ENCODE measurements at places on chromosomes 11 and 22.

DNA sequence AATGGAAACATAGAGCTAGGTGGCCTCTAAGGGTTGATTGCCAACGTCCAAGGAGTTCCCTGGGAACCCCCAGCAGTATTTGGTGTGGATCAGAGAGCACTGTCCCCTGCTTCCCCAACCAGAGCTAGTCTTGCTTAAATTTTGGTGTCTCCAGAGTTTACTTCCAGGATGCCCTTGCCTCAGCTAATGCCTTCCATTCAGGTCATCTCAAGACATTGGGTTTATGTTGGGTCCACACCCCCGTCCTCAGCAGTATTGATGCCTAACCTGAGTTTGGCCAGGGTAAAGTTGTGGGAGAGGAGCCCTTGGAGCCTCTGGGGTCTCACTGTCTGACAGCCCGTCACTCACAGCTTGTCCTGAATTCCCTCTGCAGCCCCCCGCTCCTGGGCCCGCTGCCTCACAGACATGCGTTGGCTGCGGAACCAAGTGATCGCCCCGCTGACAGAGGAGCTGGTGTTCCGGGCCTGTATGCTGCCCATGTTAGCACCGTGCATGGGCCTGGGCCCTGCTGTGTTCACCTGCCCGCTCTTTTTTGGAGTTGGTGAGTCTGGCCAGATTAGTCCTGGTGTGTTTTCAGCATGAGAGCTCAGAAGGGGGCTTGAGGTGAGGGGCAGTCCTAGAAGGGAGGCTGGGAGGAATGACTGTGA lies 1.4 kb downstream of the RCE1 start:
- no peak for DNase-seq

GRCh38 chr11:61487342-61488025 lies 21.1 kb upstream of the LRRC10B start:
- DNase-seq: no peak

- DNase-seq: no peak
Measured at GRCh38 chr22:27982106-27982505, 63.0 kb upstream of the PITPNB start.

DNA sequence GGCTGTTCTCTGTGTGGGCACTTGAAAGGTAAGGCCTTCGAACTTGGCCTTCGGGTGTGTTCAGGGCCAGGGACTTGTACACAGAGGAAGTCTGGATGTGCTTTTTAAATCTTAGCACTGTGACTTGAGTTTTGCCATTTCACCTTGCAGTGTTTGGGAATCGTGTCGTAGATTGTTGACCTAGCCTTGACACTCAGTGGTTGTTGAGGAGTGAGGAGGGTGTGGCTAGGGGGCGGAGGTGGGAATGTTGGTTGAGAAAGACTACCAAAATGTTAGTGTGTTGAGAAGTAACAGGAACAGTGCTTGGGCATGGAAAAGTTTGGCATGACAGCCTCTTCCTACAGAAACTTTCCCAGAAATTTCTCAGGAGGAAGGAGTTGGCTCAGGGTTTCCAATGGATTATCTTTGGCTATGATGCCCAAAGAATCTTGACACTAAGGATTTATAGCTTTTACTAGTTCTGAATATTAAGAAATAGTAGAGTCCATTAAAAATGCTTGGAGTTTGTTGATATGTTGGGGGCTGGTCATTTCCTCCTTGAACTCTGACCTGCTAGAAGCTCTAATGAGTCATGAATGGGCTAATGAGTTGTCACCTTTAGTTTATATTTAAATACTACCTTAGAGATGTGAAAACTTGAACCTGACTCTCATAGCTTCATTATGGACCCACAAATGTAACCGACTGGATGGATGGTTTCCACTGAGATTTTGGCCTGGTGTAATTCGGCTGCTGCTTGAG lies 40.6 kb downstream of the BARX2 start:
- no peak for DNase-seq

DNA sequence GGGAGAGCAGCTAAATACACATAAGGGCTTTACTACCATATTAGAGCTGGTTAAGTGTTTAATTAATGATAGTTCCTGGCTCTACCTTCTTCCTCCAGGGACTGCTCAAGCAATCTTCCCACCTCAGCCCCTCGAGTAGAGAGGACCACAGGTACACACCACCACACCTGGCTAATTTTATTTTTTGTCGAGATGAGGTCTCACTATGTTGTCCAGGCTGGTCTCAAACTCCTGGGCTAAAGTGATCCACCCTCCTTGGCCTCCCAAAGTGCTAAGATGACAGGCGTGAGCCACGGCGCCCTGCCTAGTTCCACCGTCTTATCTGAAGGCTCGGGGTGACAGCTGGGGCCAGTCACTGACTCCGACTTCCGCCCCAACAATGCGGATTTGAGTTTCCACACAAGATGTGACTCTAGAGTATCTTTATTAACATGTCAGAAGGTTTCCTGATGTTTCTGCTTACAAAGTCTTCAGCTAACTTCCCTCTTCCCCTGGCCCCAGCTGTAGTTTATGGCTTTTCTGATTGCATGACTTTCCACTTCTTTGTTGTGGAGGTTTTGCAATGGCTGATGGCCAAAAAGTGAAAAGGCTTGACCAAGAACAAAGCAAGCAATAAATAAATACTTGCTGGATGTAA lies 16.8 kb downstream of the TPST2 start:
- DNase-seq: no peak

- DNase-seq: no peak
Measured at GRCh38 chr11:44162662-44163061, 67.2 kb downstream of the EXT2 start.

DNA sequence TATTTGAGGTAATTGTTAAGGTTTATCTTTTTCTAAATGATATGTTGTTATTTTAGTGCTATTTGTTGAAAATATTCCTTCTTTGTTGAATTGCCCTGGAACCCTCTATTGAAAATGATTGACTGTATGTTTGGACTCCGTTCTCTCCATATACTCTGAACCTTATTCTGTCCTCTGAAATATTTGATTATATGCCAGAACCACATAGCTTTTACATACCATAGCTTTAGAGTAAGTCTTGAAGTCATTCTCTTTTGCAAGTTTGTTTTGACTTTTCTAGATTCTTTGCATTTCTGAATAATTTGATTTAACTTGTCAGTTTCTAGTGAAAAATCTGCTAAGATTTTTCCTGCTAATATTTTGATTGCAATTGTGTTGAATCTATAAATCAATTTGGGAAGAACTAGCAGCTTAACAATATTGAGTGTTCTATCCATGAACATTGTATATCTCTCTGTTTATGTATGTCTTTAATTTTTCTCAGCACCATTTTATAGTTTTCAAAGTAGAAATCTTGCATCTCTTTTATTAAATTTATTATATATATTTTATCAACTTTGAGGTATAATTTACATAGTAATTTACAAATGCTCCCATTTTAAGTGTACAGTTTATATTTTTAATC lies 51.7 kb upstream of the PITPNB start:
- DNase-seq: no peak

GRCh38 chr11:117918366-117919255 lies 10.6 kb downstream of the TMPRSS13 start:
- DNase-seq: no peak

DNA sequence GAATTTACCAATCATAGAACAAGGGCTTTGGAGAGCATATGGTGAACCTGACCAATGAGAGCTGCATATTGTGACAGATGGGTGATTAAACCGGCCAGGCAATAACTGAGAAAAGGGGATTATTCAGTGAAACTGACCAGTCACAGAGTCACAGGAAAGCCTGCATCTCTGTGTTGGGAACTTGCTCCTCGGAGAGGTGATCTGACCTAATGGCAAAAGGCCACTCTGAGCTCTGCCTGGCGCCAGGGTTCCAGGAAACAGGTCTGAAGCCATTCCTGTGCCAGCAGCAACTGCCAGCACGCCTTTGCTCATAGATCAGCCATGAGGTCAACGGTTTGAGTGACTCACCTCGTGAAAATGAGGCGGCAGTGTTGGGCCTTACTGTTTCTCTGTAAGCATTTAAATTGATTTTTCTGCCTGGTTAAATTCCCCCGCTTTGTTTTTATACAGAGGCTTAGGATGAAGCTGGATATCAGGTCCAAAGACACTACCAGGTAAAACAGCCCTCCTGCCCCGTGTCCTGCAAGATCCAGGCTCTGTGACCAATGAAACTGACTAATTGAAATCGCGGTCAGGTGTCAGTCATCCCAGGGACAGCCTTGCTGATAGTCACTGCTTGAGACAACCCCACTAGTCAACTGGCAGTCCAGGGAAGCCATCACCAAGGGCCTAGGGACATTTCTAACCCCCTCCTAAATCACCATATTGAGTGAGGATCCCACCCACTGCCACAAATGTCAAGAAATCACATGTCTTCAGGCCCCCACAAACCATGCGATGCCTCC lies 35.8 kb upstream of the MYOD1 start:
- no peak for DNase-seq

GRCh38 chr11:119618208-119618909 lies 110.6 kb downstream of the NECTIN1 start:
- peak; percentile 29 for DNase-seq

DNA sequence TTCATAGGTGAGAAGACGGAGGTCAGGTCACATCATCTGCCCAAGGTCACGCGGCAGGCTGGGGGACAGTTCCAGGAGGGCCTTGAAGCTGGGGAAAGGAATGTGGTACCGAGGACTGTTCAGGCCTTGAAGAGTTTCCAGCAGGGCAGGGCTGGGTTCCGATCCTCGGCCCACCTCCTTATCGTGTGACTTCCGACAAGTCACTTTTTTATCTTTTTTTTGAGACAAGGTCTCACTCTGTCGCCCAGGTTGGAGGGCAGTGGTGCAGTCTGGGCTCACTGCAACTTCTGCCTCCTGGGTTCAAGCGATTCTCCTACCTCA lies 623 bp downstream of the NDUFS8 start:
- no peak for DNase-seq

- no peak for DNase-seq
Measured at GRCh38 chr22:25692397-25693267, 49.4 kb upstream of the MYO18B start.

DNA sequence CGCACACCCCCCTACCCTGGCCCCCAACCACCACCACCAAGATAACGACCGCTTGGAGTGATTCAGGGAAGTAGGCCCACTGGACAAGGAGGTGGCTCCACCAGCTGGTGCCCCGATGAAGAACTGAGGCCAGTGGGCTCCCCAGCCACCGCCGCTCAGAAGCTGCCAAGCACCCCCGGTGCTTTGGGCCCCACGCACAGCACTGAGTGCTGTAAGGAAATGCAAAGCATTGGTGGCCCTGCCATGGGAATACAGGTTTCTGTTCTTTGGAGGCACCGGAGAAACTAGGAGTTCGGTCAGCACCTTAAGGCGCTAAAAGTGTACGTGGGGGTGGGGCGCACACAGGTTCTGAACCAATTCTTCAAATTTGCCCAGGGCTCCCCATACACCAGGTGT lies 664 bp upstream of the PRSS23 start:
- no peak for DNase-seq

GRCh38 chr11:131750692-131751091 lies 380.3 kb downstream of the NTM start:
- DNase-seq: no peak

Data from HL-60 (cell line).